ENCODE measurements at places on chromosomes 2 and 18.
A peak's percentile ranks its signal among the peaks of the same experiment; 100 is the strongest.

- DNase-seq, result no peak
These were observed 41.0 kb downstream of the SPP2 start for GRCh38 chr2:234091432-234091879.

GRCh38 chr2:71659868-71660518, 206.6 kb downstream of the DYSF start:
- no peak for DNase-seq

DNA sequence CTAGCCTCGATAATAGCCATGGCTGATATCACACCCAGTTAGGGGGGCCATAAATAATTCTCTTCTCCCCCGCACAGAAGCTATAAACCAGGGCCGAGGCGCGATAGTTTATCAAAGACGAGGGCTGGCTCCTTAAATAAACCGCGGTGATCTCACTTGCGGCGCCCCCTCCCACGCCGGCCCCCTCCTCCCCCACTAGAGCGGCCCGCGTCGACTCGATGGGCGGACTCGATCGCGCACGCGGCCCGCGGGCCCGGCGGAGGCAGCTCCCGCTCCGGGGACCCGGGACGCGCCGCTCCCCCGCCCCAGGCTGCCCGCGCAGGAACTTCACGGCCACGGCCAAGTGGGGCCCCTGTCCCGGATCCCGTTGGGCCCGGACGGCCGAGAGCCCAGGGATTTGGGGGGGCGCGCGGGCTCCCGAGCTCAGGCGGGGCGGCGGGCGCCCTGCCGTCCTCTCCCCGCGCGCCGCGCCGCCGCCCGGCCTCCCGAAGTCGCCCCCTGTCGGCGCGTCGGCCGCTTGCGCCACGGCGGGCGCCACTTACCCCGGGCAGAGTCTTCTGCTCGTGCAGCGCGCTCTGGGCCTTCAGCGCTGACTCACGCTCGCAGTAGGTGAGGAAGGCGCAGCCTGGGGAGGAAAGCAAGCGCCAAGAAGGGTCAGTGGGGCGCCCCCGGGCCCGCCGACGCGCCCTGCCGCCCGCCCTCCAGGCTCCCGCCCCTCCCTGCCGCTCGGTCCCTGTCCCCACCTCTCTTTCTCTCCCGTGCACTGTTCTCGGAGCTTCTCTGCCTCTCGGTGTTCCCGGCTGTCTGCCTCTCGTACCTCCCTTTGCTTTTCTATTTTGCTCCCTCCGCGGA, 80.4 kb downstream of the CELF4 start:
- no peak for DNase-seq

- DNase-seq, result no peak
These were observed 48.6 kb upstream of the RALBP1 start for GRCh38 chr18:9426753-9427152.

DNA sequence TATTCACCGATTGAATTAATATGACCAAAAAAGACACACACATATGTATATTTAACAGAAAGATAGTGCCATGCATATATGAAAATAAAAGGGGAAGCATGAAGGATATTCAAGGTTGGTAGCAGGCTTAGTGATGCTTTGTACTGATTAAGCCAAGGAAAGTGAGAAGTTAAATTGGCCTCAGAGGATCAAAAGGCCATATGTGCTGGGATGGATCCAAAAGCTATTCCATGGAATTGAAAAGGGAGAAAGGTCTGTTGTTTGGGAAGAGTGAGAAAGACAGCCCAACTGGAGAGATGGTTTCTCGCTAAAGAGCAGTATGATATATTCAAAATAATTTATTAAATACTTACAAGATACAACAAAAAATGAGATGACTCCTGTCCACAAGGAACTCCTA, 65.9 kb downstream of the INSIG2 start:
- DNase-seq, result no peak

- DNase-seq, result no peak
These were observed 10.8 kb upstream of the YWHAQ start for GRCh38 chr2:9641641-9642040.

DNA sequence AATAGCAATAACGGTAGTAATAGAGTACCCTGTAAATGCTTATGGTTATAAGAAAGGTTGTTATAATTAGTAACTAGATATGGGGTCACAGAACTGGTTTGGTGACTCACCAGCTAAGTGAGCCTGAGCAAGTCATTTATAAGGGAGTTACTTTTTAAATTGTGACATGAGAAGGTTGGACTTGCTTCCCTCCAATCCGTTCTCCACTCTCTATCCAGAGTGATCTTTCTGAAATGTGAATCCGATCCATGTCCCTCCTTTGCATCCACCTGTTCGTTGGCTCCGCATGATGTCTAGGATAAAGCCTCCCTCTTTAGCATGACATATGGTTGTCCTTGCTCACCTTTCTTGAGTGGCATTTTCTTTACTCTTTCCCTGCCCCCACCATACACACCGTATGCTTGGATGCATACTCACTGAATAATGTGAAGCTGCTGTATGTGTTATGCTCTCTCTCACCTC, 83.1 kb downstream of the CDC42EP3 start:
- no peak for DNase-seq

- no peak for DNase-seq
These were observed 69.7 kb downstream of the ZNF532 start for GRCh38 chr18:58934356-58934755.

DNA sequence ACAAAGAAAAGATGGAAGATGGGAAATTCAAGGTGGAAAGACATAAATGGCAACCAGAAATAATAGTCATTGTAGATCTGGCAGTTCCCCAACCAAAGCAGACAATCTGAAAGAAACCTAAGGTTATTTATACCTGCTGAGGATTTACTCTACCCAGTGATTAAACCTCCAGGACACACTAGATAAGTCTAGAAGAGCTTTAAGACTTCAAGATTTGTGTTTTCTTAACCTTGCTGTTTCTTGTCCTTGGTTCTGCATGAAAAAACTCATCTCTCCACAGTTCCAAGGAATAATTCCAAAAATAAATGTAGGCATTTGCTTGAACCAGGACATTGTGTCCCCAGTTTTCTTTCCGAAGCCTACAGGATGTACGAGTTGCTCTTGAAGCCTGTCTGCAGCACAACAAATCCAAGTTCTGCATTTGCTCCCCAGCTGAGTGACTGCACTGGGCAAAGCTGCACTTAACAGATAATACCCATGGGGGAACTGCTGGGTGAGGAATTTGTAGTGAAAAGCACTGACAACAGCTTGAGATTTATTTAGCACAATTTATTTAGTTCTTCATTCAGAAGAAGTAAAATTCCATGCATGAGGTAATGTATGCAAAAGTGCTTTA, 19.8 kb downstream of the DTNA start:
- DNase-seq, result no peak

DNA sequence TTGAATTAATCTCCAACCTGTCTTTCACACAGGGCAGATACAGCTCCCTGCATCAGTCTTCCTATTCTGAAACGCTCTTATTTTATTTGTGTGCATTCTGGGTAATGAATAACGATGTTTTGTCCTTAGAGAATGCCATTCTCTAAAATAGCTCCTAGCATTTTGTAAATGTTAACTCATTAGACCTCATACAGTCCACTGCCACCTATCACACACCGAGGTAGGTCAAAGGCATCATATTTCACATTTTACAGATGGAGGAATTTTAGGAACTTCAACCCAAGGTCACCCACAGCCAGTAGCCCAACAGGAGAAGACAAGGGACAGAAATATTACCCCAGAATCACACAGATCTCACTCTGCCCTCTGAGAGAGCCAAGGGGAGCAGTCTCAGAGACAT, 455.4 kb upstream of the GYPC start:
- no peak for DNase-seq

GRCh38 chr2:237667893-237668292, 40.5 kb downstream of the LRRFIP1 start:
- no peak for DNase-seq

GRCh38 chr2:119423811-119424210, 7.8 kb upstream of the TMEM37 start:
- DNase-seq, result no peak

- DNase-seq, result no peak
These were observed 14.2 kb downstream of the UBXN2A start for GRCh38 chr2:23954325-23955014.

DNA sequence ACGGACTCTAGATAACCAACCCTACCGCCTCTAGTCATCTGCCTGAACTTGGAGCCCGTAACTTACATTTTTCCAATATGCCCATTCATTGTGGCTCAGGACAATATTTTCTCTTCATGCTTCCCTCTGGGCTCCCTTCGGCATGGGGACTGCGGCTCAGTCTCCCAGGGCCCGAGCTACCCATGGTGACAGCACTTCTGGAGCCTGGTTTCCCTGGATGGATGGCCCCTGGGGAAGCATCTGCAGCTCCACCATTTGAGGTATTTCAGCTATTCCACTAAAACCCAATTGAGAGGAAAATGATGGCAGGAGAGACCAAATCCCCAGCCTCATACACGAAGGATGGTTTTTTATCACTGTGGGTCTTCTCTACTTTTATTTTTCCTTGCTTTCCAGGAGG, 74.3 kb downstream of the KIF5C start:
- DNase-seq, result no peak

GRCh38 chr2:182946958-182947369, 80.5 kb upstream of the FRZB start:
- no peak for DNase-seq

GRCh38 chr18:67500522-67501205, 15.9 kb downstream of the DSEL start:
- no peak for DNase-seq

- peak; percentile 70 for DNase-seq
These were observed 120.5 kb upstream of the POU3F3 start for GRCh38 chr2:104733226-104733943.

DNA sequence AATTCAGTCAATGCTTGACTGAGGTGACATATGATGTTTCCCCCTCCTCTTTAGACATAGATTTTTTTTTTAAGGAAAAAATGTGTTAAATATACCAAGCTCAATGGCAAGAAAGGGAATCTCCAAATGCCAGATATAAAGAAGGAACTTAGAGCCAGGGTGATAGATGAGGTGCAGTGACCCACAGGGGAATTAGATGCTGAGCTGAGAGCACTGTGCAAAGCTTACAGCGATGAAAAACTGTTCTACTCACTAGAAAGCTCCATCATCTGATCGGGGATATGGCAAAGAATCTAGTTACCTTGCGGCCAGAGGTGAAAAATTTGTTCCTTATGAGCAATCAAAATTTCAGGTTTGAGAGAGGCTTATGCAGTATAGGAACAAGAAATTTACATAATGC, 150.9 kb upstream of the ZFP36L2 start:
- DNase-seq, result no peak

- peak; percentile 34 for DNase-seq
These were observed 818 bp downstream of the ITGB1BP1 start for GRCh38 chr2:9422321-9423099.

Data from Caco-2 (cell line).